ENCODE measurements at places on chromosomes 11 and 22.

GRCh38 chr11:31325160-31325559 lies 44.4 kb downstream of the DCDC1 start:
- DNase-seq: no peak

GRCh38 chr22:16960884-16961249 lies 47.2 kb downstream of the GAB4 start:
- no peak for DNase-seq

GRCh38 chr11:103888541-103888951 lies 147.9 kb upstream of the DDI1 start:
- DNase-seq: no peak

DNA sequence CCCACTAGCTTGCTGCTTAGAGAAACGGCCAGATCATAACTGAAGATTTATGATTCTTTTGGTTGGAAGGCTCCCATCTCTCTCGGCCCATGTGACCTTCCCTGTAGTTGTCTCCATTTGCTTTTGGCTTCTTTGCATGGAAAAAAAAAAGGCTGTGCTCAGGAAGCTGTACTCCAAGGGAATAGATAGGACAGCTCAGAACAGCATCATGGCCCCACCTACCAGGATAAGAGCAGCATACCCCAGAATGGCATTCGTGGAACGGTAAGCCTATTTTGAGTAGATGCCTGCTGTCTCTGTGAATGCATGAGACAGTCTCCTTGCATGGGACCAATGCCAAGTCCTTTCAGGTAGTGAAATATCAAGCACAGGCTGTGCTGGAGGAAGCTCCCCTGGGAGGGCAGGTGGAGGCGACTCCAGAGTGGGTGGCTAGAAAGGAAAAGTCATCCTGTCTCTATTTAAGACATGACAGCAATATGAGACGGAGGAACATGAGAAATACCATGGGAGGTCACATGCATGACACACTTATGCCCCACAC lies 94.1 kb upstream of the AMOTL1 start:
- DNase-seq: no peak

DNA sequence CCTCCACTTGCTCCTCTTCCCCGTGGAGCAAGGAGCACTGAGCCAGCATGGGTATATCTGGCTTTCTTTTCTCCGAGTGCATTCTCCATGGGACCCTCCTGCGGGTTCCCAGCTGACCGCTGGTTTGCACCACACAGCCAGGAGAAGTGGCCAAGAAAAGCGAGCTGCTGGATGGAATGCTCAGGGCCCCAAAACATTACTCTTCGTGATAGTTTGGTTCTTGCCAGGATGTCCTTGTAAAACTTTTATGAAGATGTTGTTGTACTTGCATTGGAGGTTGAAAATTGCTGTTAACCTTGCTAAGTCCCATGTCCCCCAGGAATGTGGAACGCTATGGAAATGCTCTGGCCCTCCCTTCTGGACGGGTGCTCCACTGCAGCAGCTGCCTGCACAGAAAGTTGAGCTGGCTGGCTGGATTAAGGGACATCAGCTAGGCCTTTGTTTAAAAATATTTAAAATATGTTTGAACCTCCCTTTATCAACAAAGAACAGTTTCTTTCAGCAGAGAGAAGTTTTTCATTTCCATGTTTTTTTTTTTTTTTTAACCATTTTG lies 68.7 kb downstream of the ZNRF3 start:
- DNase-seq: no peak

- no peak for DNase-seq
Observed at GRCh38 chr11:64331569-64332371, 8.2 kb upstream of the CCDC88B start.

- no peak for DNase-seq
Observed at GRCh38 chr11:57868491-57868890, 106.9 kb downstream of the CTNND1 start.

- peak; percentile 33 for DNase-seq
Observed at GRCh38 chr11:8809939-8810539, 101.0 kb upstream of the AKIP1 start.

- DNase-seq: no peak
Observed at GRCh38 chr11:115678942-115679341, 174.7 kb upstream of the CADM1 start.

DNA sequence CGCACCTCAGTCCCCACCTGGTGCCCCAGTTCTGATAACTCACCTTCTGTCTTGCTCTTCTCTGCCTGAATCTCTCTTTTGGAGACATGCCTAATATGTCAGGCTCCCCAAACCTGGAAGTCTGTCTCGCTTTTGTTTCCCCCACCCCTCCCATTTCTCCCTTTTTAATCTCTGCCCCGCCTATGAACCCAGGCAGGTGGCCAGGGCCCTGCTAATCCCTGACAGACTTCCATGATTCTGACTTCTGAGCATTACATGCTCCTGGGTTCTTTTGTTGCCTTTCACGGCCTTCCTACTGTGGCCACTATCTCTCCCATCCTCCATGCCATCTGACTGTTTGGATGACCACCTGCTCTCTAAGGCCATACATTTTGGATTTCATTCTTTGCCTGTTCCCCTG lies 1120.9 kb upstream of the CCDC90B start:
- no peak for DNase-seq

GRCh38 chr11:59787255-59787588 lies 23.4 kb downstream of the MRPL16 start:
- no peak for DNase-seq

Data from NCI-H1417 treated with DMSO at 0.1 percent for 48 hours (cell line).